ENCODE measurements at places on chromosomes 5 and 9.

GRCh38 chr5:62403411-62404250, at the start of gene DIMT1:
TSS of gene DIMT1 (minus strand) at chr5:62403905. CDS start at chr5:62403772, 133 bp downstream.
- DNase-seq = peak; percentile 98

GRCh38 chr9:79665931-79666330, 94.2 kb downstream of the TLE4 start:
- peak; percentile 59 for DNase-seq

DNA sequence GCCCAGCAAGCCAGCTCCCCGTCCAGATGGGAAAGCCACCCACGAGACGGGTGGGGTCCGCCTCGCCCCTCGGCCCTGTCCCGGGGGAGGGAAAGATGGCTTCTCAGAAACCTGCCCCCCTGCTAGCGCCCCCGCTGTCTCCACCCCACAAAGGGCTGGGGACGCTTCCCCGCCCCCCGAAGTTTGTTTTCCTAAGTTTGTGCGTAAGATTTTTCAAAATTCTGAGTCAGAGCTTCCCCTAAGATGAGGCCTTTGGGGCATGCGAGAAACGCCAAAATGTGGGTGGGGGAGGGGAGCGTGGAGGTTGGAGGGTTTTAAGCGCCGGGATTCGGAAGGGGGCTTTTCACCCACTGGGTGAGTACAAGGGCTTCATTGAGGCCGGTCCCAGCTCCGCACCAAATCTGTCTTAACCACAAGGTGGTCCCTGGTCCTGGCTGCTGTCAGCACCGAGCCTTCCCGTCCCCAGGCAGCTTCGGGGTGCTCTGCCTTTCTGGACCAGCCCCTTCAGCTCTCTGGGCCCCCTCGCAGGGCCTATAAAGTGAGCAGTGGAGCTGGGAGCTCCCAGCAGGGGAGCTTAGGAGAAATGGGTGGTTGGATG, 32.3 kb downstream of the PRRX2 start:
- DNase-seq = no peak

DNA sequence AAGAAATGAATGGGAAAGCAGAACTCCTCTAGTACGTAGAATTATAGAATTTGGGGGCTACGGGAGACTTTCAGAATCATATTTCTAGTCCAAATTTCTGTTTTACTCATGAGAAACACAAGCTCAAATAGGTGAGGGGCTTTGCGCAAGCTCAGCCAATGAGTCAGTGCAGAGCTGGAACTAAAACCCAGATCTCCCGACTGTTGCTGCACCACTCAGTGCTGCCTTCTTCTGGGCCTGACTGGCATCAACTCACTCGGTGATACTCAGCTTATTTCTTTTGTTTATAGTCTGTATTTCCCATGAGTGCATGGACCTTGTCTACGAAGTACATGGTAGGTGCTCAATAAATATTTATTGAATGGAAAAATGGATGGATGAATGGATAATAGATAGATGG, 280.2 kb downstream of the CDK5RAP2 start:
- DNase-seq = no peak

DNA sequence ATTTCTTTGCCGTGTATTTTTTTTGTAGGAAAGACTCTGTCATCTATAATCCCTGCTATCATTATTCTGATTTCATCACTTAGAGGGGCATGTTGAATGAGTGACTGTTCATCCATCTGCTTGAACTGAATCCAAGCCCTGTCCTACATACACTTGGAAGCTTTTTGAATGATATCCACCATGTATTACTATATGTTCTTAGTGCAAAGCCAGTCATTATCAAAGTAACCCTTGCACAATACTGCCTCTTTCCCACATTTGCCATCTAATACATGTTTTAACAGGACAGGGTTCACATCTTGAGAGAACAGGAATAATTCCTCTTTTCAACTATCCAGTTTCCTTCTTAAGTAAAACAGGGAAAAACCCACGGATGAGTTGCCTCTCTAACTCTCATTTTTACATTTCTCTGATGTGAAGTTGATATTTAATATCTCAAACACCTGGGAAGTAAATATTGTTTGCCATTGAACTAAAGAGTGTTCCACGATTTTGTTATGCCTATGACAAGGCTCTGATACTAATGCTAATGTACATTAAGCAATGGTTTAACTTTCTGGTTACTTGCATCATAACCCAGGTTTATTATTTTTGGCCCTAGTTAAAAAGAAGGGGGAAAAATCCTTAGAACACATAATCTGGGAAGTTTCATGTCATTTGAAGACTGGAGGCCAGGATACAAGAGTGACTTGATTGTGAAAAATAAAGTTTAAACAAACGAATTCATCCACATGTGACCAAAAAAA, 103.7 kb upstream of the TARS1 start:
- DNase-seq = no peak

GRCh38 chr9:85630676-85631075, 111.1 kb downstream of the AGTPBP1 start:
- no peak for DNase-seq

- DNase-seq = peak; percentile 42
Observed at GRCh38 chr9:103991698-103992097, 102.4 kb upstream of the SMC2 start.

- no peak for DNase-seq
Observed at GRCh38 chr9:95891067-95891671, 15.7 kb downstream of the ERCC6L2 start.

GRCh38 chr9:137505421-137506140, 44.6 kb downstream of the PNPLA7 start:
- no peak for DNase-seq

DNA sequence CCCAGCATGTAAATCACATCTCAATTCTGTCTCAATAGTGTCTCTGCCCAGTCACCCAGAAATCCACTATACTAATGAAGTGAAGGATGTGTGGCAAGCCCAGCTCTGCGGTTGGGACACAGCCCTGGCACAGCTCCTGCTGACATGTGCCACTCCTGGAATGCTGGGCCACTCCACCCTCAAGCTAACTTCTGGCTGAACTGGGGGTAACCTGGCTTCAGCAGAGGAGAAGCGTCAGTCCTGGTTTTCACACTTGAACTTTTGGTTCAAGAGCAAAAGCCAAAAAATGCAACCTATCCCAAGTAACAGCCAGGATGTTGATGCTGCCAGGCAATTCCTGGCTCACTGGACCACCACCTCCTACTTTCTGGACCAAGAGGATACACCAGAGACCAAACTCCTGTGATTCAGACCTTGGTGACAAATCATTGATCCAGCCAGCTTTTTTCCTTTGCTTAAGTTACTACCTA, 86.4 kb downstream of the ARRDC3 start:
- peak; percentile 37 for DNase-seq

DNA sequence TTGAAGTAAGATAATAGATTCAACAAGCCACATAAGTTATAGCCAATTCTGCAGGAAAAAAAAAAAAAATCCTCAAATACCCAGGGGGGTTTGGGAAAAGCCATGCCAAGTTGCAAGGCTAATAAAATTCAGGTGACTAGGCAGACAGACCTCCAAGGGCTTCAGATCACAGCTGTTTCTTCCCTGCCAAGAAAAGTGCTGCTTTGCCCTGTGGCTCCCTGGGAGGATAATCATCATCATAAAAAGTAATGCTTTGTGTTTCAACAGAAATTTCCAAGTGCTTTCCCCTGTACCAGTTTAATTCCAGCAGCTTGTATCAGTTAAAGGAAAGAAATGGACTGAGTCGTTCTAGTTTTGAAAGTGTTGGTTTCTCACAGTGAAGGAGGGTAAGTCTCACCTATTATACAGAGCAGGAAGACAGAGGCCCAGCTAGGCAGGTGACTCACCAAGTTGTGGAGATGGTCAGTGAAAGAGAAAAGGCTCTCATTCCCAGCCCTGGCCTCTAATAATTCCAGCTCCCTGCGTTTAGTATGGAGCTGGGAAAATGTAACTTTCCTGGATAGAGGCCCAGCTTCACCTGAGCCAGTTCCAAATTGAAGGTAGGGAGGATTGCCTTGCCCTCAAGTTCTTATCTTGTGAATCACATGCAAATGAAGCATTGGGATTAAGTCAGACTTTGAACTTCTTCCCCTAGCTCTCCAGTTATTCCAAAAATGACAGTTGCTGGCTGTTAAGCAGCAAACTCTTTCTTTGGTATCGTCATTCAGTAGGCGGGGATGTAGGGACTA, 263.4 kb downstream of the GRIA1 start:
- DNase-seq = no peak

DNA sequence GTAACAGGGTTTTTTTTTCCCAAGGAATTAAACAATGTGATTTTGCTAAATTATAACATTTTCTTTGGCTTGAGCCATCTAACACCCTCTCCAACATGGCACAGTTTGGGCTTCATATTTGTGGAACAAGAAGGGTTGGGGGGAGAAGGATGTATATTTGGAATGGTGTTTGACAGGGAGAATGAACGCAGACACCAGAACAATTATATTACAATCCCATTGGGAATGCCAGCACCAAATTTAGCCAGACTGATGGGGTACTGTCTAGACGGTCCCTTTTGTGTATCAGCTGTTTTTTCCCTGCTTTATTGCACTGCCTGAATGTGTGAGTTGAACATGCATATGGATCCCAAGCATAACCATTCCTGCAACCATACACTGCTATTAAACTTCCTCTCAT, 130.9 kb upstream of the TMEM161B start:
- DNase-seq = no peak

GRCh38 chr5:96297867-96298266, 135.2 kb downstream of the PCSK1 start:
- DNase-seq = peak; percentile 98

- DNase-seq = no peak
Observed at GRCh38 chr9:23651051-23651450, 175.0 kb downstream of the ELAVL2 start.

DNA sequence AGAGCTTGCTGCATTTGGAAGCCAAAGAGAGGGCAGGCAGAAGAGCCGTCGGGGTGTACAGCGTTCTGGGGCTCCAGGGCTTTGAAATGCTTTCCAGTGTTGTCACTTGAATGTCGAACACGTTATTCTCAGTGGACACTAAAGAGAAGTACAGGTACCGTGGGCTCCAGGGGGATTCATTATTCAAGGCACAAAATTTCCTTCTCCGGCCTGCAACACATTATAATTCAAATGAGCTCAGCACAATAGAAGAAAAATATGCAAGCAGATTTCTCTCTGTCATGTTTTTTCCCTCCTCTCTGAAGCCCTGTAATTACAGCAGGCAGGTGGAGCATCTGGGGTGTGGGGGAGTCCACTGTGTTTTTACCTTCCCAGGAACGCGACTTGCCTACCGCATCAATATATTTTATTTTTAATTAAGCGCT, 293.1 kb downstream of the ZSWIM6 start:
- DNase-seq = no peak

GRCh38 chr5:57408714-57409113, 73.9 kb downstream of the ACTBL2 start:
- DNase-seq = no peak

DNA sequence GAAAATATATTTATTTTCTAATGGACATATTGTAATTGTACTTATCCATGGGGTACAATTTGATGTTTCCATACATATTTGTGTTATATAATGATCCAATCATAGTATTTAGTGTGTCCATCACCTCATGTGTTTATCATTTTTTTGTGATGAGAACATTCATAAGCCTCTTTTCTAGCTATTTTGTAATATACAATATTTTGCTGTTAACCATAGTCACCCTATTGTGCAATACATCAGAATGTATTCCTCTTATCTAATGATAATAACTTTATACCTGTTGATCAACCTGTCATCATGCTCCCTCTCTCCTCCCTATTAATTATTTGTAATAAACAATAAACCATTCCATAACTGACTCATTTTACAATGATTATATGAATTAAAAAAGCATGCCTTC, 93.2 kb downstream of the ISL1 start:
- no peak for DNase-seq

GRCh38 chr9:69513141-69513820, 158.9 kb downstream of the APBA1 start:
- DNase-seq = no peak

GRCh38 chr9:109143881-109144562, 23.0 kb downstream of the FRRS1L start:
- DNase-seq = peak; percentile 37

GRCh38 chr9:81317939-81318338, 371.4 kb downstream of the TLE1 start:
- no peak for DNase-seq

- DNase-seq = peak; percentile 49
Observed at GRCh38 chr5:141326088-141326854, 4.0 kb upstream of the PCDHGA1 start.

- DNase-seq = no peak
Observed at GRCh38 chr9:136133959-136134484, 15.3 kb upstream of the TMEM250 start.

GRCh38 chr5:84403773-84404172, 19.1 kb upstream of the EDIL3 start:
- no peak for DNase-seq

DNA sequence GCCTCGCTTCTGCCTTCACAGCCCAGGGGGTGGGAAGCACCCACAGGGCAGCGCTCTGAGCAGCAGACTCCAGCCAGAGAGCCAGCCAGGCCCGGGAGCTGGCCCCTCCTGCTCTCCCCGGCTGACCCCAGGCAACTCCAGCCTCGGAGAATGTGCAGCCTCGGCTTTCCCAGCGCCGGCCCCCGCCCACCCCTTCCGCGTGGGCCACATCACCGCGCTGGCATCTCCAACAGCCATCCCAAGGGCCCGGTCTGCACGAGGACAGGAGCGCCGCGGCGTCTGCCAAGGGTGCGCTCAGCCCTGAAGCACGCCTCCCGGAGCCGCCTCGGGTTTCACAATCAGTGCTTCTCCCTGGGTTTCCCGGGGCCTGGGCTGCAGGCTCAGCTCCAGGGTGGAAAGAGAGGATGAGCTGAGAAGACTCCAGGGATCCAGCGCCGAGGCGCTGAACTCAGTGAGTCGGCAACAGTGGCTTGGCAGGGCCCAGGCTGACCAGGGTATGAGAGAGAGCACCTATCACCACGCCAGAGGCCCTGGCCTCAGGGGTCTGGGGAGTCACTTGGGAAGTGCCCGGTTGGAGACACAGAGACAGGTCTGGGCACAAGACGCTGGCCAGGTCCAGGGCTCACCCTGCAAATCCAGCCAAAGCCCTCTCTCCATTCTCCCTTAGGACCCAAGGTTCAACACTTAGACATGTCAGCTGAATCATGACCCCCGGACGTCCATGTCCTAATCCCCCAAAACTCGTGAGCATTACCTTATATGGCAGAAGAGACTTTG, 79.6 kb downstream of the ADAMTS2 start:
- DNase-seq = no peak

GRCh38 chr9:98775831-98776441, 20.4 kb downstream of the ANKS6 start:
- DNase-seq = peak; percentile 69

DNA sequence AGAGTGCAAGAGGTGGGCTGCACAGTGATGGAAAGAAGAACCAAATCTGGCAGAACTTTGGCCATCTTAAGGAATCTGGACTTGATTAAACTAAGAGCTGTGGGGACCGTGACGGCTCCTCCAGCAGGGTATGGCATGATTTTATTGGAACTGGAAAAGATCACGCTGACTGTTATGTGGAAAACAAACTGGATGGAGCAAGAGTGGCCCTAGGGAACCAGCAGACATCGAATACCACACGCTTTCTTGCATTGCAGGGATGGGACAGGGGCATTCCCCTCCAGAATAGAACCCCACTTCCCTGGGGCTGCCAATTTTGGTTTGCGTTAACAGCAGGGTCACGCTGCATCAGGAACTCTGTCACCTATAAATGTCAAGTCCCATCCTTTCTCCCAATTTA, 38.8 kb downstream of the INSYN2B start:
- DNase-seq = no peak
